DMS153 (cell line): ENCODE measurements at places on chromosomes 11 and 22.

- DNase-seq = no peak
Observed at GRCh38 chr11:33634291-33634834, 66.3 kb downstream of the C11orf91 start.

DNA sequence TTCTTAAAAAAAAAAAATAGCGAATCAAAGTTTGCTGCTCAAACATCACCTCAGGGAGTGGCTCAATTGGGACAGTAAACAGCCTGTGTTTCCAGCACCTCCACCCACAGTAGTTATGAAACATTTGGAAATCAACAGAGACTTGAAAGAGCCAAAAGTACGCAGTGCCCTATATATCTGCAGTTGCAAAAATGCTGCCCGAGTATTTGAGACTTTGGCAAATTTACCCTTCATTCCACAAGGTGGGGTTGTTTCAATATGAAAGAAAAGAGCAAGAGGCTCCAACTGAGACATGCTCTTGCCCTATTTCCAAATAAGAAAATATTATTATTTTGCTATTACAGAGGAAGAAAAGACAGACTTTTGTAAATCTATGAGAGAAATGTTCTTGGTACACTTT is 851.1 kb upstream of the RAG2 start:
- no peak for DNase-seq

GRCh38 chr11:86274999-86275398 is 27.0 kb upstream of the HIKESHI start:
- no peak for DNase-seq

GRCh38 chr22:25070956-25071355 is 118.4 kb downstream of the KIAA1671 start:
- DNase-seq = no peak

DNA sequence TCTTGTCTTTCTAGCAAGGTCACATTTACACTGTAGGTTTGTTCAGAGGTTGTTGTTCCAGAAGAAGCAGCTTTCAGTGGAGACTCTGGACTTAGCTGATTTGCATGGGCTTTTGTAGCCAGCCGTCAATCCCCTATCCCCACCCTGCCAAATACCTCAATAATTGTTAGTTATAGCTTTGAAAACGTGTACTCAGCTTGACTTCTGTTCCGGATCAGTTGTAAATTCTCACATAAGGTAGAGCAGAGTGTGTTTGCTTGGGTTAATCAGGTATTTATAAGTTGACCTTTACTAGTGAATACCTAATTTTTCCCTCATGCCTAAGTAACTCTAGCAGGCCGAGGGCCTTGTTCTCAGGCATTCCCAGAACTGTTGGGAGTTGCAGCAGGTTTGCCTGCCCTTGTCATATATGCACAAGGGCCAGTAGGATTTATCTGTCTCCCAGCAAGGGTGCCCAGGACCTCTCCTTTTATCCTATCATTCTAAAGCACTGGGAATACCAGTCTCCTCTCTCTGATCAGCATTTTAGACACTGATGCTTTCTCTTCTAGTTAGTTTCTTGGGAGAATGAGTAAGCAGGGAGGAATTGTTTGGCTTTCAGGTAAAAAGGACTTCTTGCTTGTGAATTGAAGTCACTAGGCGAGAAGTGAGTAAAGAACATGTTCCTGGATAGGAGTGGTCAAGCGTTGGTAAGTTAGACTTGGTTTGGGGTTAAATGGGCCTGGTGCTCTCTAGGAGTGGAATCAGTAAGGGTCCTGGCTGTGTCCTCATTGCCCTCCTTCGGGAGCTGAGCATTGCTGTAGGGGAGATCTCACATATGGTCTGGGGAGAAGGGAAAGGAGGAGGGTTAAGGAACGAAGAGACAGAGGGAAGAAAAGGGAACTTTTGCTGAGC is 22.1 kb downstream of the STIM1 start:
- DNase-seq = no peak

GRCh38 chr11:45079943-45080719 is 66.3 kb upstream of the PRDM11 start:
- no peak for DNase-seq

DNA sequence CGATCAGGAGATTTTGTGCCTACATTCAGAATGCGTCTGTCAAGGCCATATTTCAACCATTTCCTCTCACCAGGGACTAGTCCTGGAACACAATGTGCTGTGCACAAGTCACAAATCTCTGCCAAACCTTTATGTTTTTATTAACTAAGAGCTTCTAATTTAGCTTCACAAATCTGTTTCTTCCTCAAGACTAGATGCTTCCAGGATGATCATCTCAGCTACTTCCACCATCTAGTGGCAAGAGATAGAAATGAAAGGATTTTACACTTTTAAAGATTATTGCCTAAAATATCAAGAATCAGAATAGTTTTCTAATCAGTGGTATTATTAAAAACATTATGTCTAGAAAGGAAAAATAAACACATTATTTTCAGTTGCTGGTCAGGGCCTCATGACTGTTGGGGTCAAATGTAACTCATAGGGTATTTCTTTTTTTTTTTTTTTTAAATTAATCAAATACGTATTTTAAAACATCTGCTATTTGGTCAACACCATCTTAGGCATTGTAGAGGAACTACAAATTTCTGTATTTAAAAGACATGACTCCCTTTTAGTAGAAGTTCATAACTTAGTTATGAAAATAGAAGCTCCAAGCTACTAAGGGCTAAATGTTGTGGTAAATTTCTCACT is 1102.6 kb downstream of the DLG2 start:
- no peak for DNase-seq

DNA sequence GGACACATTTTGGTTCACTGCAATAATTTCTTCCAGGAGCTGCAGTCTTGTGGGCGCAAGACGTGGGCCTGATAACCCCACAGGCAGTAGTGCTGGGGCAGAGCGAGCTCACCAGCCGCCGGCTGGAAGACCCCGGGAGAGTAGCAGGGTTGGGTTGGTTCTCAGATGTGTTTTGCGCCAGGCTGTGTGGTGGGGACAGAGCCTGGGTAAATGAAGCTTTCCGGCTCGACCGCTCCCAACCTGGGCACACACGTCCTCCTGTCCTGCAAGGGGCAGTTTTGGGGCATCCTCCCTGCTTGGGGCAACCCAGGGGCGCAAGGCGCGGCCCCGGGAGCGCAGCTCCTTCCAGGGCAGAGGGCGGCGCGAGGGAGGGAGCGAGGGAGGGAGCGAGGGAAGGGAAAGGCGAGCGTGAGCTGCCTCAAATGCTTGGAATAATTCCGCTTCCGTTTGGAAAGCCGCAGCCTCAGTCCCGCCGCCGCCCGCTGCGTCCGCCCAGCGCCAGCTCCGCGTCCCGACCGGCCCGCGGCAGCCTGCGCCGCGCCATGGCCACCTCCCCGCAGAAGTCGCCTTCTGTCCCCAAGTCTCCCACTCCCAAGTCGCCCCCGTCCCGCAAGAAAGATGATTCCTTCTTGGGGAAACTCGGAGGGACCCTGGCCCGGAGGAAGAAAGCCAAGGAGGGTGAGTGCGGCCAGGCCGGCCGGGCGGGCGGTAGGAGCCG is at the start of gene PARVA:
Gene PARVA (plus strand): TSS at position 466 of the 718 bp plus-strand sequence. CDS start 77 bp downstream, at position 543.
- peak; percentile 15 for DNase-seq

DNA sequence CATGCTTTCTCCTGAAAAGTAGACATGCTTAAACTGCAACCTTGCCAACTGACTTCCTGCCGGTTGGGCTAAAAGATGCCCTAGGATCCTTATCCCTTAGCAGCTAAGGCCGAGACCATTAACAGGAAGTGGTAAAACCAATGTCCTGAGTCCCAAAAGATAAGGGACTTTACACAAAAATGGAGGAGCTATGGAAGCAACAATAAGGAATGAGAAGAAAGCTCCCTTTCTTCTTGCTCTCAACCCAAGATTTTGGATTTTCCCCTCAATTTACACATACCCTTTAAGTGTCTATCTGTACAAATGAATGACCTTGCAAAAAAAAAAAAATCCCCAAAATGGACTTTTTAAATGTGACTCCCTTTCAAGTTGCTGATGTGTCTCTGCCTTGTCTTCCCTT is 11.1 kb downstream of the MRPL17 start:
- no peak for DNase-seq

GRCh38 chr11:57668434-57668782 is 494 bp downstream of the ZDHHC5 start:
- DNase-seq = no peak

GRCh38 chr11:26767060-26767459 is 45.2 kb upstream of the SLC5A12 start:
- no peak for DNase-seq

DNA sequence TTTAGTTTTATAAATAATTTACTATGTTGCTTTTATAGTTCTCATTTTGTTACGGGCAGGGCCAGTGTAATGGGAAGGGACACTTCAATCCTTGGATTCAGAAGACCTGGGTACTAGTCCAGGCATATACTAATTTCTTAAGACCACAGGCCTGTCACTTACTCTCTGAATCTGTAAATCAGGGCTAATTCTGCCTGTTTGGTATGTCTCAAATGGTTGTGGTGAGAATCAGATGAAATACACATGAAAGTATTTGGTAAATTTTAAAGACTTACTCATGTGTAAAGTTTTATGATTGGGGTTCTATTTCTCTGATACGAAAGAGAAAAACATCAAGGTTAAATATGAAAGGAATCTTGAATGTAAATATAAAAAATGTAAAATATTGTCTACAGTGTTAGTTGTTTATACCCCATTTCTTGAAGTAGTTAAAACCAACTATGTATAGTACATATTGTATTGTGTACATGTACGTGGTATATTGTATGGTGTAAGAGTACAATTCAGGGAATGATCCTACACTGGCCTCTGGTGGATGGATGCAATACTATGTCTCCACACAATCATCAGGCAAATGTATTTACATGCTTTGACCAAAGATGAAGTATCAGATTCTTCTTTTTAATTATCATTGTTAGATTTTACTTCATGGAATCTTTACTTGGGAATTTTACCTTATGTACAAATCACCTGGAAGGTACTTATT is 24.5 kb upstream of the RAG2 start:
- DNase-seq = no peak

GRCh38 chr11:64619811-64620380 is 28.9 kb downstream of the SLC22A12 start:
- DNase-seq = no peak

- no peak for DNase-seq
Observed at GRCh38 chr11:23574149-23574548, 713.9 kb upstream of the CCDC179 start.

GRCh38 chr11:109870297-109870696 is 222.9 kb upstream of the ZC3H12C start:
- no peak for DNase-seq

DNA sequence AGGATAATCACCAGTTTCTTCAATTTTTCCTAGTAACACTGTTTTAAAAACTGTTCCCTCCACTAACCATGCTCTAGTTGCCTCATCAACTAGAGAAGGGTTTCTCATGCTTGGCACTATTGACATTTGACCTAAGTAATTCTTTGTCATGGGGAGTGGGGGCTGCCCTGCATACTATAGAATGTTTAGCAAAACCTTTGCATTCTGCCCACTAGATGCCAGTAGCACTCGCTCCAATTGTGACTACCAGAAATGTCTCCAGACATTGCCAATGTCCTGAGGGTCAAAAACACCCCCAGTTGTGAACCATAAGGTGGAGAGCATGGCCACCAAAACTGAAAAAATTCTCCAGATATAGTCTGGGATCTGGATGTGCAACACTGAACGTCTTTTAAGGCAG is 27.6 kb upstream of the BMAL1 start:
- no peak for DNase-seq

GRCh38 chr11:131962818-131963217 is 592.4 kb downstream of the NTM start:
- DNase-seq = no peak

DNA sequence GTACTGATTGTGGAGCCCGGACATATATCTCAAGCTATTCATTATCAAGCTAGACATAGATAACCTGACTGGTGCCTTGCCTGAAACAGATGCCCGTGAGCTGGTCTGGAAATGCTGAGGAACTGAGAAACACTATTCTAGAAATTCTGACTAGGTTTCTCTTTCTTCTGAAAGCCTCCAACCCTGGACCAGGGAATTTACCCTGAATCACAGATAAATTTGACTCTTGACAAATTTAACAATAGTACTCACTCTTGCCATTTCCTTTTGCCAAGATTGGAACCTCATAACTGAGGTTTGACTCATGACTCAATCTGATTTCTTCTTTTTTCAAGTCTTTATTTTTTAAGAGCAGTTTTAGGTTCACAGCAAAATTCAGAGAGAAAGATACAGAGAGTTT is 189.6 kb upstream of the SYN3 start:
- DNase-seq = no peak

DNA sequence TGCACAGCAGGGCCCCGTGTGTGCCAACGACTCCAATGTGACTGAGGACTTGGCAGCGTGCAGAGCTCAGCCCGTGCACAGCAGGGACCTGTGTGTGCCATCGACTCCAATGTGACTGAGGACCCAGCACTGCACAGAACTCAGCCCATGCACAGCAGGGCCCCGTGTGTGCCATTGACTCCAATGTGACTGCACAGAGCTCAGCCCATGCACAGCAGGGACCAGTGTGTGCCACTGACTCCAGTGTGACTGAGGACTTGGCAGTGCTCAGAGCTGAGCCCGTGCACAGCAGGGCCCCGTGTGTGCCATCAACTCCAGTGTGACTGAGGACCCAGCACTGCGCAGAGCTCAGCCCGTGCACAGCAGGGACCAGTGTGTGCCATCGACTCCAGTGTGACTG is 347.8 kb upstream of the B3GAT1 start:
- DNase-seq = no peak

GRCh38 chr22:37746366-37747079 is 49.7 kb downstream of the TRIOBP start:
- DNase-seq = no peak

DNA sequence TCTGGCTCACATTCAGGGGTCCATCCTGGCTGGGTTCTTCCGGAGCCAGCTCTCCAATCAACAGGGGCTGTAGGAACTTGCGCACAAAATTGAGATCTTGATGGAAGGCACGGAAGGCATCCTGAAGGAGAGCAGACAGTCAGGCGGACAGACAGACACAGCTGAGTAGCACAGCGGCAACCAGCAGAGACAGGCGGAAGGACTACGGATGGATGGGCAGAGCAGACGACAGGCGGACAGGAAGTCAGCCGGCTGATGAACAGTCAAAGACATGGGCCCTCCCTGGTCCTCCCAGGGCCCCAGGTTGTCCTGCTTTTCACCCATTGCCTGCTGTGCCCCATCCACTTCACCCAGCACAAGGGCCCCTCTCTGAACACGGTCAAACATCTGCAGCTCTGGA is 11.3 kb downstream of the FADS3 start:
- no peak for DNase-seq

GRCh38 chr22:29478326-29479276 is 1.4 kb upstream of the NEFH start:
- DNase-seq = no peak

GRCh38 chr11:43517518-43517917 is 158.8 kb downstream of the TTC17 start:
- no peak for DNase-seq

DNA sequence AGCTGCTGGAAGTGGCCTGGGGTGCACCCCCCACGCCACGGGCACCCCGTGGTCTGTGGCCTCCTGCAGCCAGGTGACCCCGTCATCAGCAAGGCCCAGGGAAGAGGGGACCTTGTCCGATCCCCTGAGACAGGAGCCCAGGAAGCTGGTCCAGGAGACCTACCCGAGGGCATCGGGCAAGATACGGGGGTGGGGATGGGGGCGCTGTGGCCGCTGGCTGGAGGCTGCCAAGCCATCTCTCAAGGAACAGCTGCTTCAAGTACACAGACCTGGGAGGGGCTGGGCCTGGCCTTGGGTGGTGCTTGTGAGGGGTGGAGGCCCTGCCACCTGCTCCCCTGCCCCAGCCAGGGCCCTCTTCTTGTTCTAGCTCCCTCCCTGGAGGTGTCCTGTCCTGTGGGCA is 1272.1 kb downstream of the BRD1 start:
- no peak for DNase-seq
